ENCODE measurements at places on chromosomes 1 and 21. TPM values are rescaled to one million over a fixed set of nuclear protein-coding genes. Genes with fewer than 3 reads are reported as not detected.

Gene OR2T29
- not detected for total RNA-seq

Gene AUNIP
- not detected for total RNA-seq

Gene TDRD5
- not detected for total RNA-seq

Gene SPATA46
- not detected for total RNA-seq

Gene PROK1
- total RNA-seq = not detected

DNA sequence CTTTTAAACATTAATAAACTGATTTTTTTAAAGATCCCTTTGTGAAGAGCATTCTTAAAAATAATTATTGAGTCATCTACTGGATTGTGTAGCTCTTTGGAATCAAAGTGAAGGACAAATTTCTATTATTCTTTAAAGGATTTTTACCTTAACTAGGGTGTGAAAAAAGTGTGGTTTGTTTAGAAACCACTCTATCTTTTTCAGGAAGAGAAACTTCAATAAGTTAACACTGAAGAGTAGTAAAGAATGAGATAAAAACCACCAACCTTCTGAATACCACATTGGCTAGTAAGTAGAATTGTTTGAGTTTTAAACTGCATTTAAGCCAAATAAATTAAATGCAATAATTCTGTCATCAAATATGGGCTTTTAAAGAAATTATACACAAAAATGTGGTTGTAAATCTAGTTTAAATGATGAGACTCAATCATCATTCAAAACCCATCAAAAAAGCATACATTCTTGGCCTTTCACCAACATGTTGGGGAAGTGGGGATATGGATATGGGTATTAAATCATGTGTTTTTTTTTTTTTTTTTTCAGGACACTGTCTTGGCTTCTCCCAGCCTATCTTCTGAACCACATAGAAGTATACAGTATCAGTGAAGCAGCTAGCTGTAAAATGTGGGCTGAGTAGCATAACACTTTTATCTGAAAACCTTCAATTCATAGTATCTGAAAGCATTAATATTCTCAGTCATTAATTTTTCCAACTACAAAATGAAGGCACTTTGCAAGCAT lies 4.8 kb downstream of the S1PR1 start:
- no peak for DNase-seq

GRCh38 chr1:147634645-147635044 lies 35.7 kb downstream of the ACP6 start:
- peak; percentile 23 for DNase-seq

DNA sequence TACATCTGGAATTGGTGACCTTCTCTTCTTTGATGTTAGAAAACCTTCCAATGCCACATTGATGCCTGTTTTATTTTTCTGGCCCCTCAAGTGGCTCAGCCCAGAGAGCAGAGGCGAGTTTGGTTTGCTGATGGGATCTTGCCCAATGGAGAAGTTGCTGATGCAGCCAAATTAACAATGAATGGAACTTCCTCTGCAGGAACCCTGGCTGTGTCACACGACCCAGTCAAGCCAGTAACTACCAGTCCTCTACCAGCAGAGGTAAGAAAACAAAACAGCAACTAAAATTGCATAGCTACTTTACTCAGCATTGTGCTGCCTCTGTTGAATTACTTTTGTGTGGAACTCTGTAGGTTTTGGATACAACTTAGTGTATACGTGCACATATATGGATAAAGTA lies 97.6 kb downstream of the CC2D1B start:
- DNase-seq = peak; percentile 22

GRCh38 chr1:185541871-185542301 lies 192.3 kb upstream of the HMCN1 start:
- no peak for DNase-seq
